ENCODE measurements at places on chromosomes 5 and 9.

DNA sequence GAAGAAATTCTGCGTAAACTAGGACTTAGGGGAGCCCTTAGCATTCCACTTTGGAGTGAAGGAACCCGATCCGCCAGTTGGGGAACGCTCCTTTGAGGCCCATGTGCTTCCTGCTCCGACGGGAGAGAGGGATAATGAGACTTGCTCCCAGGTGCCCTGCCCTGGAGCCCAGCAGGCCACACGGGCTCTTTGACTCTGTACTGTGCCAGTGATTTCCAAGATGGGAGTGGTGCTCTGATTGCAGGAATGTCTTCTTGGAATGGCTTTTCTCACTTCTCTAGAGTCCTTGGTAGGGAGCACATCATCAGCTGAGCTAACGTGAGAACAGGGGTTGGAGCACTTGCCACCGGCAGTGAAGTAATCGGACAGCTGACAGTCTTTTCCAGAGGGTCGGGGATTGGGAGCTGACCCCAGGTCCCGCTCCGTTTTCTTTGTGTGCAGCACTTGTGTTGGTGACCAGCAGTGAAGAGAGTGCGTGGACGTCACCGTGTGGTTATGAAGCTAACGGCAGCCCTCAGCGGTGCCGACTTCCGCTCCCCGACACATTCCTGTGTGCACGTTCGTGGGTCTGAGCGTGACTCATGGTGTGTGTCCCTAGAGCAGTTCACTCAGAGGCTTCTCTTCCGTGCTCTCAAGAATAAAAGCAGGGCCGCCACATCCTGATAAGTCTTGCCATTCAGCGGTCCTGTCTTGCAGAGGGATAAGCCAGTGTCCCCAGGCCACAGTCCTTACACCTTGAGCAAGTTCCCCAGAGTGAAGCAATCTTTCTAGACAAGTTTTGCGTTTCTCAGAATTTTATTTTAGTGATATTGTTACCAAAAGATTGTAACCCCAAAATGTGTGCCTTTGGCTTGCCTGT is 25.6 kb downstream of the ABL1 start:
- peak overlapping the region; percentile 65 for H3K27ac ChIP-seq
- H3K27me3 ChIP-seq = no peaks in the 10 kb centered on the region
- H3K36me3 ChIP-seq = peaks cover 54% of the 10 kb centered on the region
- H3K4me3 ChIP-seq = no peak overlapping the region
- H3K4me1 ChIP-seq = peaks cover 29% of the 10 kb centered on the region
- DNase-seq = peak; percentile 87

- H3K27me3 ChIP-seq = no peaks in the 10 kb centered on the region
- no peak overlapping the region for H3K27ac ChIP-seq
These were observed 45.9 kb upstream of the SHB start for GRCh38 chr9:38114905-38115304.

GRCh38 chr9:91532325-91532724 is 108.7 kb upstream of the NFIL3 start:
- no peaks in the 10 kb centered on the region for H3K4me1 ChIP-seq
- H3K4me3 ChIP-seq = no peak overlapping the region
- H3K36me3 ChIP-seq = no peaks in the 10 kb centered on the region

DNA sequence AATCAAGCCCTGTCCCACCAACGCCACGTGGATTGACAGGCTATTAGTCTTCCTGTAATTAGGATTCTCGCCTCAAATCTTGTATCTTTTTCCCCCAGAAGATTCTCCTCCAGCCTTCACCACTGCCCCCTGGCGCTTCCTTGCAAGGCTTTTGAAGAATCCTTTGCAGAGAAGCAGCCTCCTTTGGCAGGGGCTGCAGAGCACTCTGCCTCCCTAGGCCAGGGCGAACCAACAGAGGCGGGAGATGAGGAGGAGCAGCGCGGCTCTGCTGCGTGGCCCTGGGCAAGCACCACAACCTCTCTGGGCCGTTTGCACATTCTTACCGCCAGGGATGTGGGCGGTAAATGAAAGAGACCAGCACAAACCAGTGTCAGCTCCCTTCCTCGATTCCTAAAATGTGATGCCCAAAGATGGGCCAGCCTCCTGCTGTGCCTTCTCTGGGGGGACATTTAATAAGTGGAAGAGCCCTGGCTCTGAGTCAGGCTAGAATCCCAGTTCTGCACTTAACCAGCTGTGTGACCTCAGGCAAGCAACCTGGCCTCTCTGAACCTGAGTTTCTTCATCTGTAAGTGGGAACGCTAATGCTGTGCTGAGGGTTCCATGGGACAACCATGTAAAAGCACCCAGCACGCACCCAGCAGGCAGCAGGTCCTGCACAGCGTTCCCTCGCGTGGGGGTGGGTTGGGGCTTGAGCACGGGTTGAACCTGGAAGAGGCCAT is 128.6 kb downstream of the KCNIP1 start:
- peak overlapping the region; percentile 75 for H3K27ac ChIP-seq
- H3K4me3 ChIP-seq = no peak overlapping the region
- no peaks in the 10 kb centered on the region for H3K27me3 ChIP-seq

GRCh38 chr9:137749511-137749910 is 128.1 kb upstream of the CACNA1B start:
- no peak overlapping the region for H3K27ac ChIP-seq
- no peaks in the 10 kb centered on the region for H3K4me1 ChIP-seq
- peaks cover 64% of the 10 kb centered on the region for H3K36me3 ChIP-seq

GRCh38 chr5:33059081-33059480 is 348.0 kb downstream of the NPR3 start:
- no peak overlapping the region for H3K4me3 ChIP-seq
- H3K36me3 ChIP-seq = no peaks in the 10 kb centered on the region
- no peaks in the 10 kb centered on the region for H3K27me3 ChIP-seq
- H3K27ac ChIP-seq = no peak overlapping the region

GRCh38 chr9:126842977-126843799 is 17.3 kb upstream of the ZBTB34 start:
- H3K4me1 ChIP-seq = no peaks in the 10 kb centered on the region
- no peak overlapping the region for H3K4me3 ChIP-seq
- peaks cover 9% of the 10 kb centered on the region for H3K36me3 ChIP-seq
- no peak overlapping the region for H3K27ac ChIP-seq
- no peak for DNase-seq

- no peak overlapping the region for H3K4me3 ChIP-seq
- peaks cover 4% of the 10 kb centered on the region for H3K4me1 ChIP-seq
- no peaks in the 10 kb centered on the region for H3K36me3 ChIP-seq
- no peak overlapping the region for H3K27ac ChIP-seq
- DNase-seq = no peak
These were observed 5.0 kb upstream of the COL23A1 start for GRCh38 chr5:178595150-178595549.

- peak within 1 kb of the TSS; percentile 45 for H3K4me3 ChIP-seq
- H3K27me3 ChIP-seq = peaks cover 22% of the 10 kb centered on the region
- H3K27ac ChIP-seq = no peak within 1 kb of the TSS
- peaks cover 8% of the 10 kb centered on the region for H3K4me1 ChIP-seq
- DNase-seq = no peak
These were observed at the start of gene NIPAL4 for GRCh38 chr5:157459715-157460599. NIPAL4 (plus strand) TSS chr5:157460213; CDS start chr5:157460321, 108 bp downstream.

- peaks cover 5% of the 10 kb centered on the region for H3K36me3 ChIP-seq
- H3K27me3 ChIP-seq = no peaks in the 10 kb centered on the region
- H3K27ac ChIP-seq = peak overlapping the region; percentile 84
- DNase-seq = no peak
- peaks cover 65% of the 10 kb centered on the region for H3K4me1 ChIP-seq
- H3K4me3 ChIP-seq = peak overlapping the region; percentile 69
These were observed 4.2 kb downstream of the DAB2 start for GRCh38 chr5:39420482-39421145.

DNA sequence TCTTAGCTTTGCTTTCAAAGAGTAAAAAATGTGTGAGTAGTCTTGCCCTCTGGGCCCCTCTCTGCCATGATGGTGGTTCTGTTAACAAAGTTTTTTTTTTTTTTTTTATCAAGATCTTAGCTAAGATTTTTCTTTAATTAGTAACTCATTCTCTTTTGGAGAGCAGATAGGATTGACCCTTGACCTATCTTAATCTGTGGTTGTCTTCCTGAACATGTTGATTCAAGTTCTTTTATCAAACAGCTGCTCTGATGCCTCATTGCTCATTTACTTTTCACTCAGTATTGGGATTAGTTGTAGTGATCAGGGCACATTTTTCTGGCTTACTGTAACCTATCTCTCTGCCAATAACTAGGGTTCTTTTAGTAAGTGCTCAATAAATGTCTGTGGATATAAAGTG is 106.3 kb downstream of the PCSK5 start:
- H3K4me3 ChIP-seq = no peak overlapping the region
- no peaks in the 10 kb centered on the region for H3K27me3 ChIP-seq
- no peaks in the 10 kb centered on the region for H3K36me3 ChIP-seq
- H3K27ac ChIP-seq = no peak overlapping the region

- H3K4me1 ChIP-seq = peaks cover 20% of the 10 kb centered on the region
- no peak for DNase-seq
- H3K27ac ChIP-seq = peak overlapping the region; percentile 89
- peak overlapping the region; percentile 81 for H3K4me3 ChIP-seq
- no peaks in the 10 kb centered on the region for H3K36me3 ChIP-seq
These were observed 2.7 kb upstream of the LCN12 start for GRCh38 chr9:136949239-136949816.

DNA sequence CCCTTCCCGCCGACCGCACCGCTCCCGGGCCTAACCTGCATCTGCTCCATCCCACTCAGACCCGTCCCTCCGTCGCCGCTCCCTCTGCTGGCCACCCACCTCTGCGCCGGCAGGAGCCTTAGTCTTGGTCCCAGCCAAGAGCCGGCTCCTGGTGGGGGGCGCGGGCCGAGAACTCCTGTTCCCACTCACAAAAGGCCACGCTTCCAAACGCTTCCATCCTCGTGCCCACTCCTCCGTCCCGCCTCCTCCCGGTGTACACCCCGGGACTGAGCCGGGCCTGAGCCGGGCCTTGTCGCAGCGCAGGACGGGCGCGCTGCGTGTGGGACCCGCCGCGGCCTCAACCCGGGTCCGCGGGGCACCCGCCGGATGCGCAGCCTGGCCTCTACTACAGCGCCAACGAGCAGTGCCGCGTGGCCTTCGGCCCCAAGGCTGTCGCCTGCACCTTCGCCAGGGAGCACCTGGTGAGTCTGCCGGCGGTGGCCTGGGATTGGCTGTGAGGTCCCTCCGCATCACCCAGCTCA is 7.5 kb downstream of the ADAMTS13 start:
- no peaks in the 10 kb centered on the region for H3K36me3 ChIP-seq
- H3K27ac ChIP-seq = no peak overlapping the region
- H3K4me1 ChIP-seq = peaks cover 3% of the 10 kb centered on the region
- no peak for DNase-seq
- H3K4me3 ChIP-seq = no peak overlapping the region
- peaks cover 29% of the 10 kb centered on the region for H3K27me3 ChIP-seq

DNA sequence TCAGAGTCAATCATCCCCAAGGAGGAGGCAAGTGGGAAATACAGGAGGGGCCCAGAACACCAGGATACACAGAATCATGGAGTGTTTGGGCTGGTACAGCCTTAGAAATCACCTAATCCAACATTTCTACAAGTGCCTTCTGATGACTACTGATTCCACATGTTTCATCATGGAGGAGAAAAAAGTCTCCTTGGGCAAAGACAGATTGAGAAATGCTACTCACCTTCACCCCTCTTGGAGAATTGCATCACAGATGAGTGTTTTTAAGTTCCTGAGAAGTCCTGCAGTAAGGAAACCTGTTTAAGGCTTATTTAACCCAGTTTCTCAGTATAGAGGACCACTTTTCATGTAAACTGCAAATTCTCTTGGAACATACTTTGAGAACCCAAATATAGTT is 2.2 kb upstream of the SLIT3 start:
- DNase-seq = no peak
- H3K4me3 ChIP-seq = no peak overlapping the region

DNA sequence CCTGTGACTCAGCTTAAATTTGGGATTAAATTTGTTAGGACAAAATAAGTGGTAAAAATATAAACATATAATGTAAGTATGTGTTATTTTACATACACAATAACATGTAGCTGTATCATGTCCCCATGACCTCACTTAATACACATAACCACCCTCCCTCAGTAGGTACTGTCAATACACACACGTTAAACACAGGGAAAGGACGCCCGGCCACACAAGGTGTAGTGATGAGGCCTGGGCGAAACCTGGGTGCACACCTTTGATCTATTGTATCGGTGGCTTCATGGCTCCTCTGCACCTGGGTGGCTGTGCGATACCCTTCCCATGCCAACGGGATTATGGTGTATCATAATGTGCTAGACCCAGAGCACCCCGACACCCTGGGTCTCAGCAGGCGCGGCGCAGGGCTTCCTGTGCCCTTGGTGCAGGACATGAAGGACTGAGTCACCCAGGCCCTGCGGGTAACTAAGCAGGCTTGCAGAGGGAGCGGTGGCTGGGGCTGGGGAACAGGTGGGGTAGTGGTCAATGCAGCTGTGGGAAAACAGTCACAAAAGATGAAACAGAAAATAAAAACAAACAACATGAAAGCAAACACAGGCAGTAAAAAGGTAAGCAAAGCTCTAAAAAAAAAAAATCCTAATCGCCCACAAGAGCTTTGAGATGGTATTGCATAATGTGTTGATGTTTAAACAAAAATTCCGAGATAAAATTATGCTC is 127.5 kb upstream of the RETREG1 start:
- no peak overlapping the region for H3K27ac ChIP-seq
- no peak overlapping the region for H3K4me3 ChIP-seq
- no peaks in the 10 kb centered on the region for H3K27me3 ChIP-seq

GRCh38 chr5:26582350-26583045 is 455.9 kb downstream of the CDH9 start:
- no peaks in the 10 kb centered on the region for H3K36me3 ChIP-seq
- H3K4me1 ChIP-seq = no peaks in the 10 kb centered on the region
- no peak overlapping the region for H3K4me3 ChIP-seq
- H3K27ac ChIP-seq = no peak overlapping the region

All from upper lobe of right lung (tissue), 1 donor.